ENCODE measurements at places on chromosomes 6 and 20. TPM values are rescaled to one million over a fixed set of nuclear protein-coding genes. Genes with fewer than 3 reads are reported as not detected.
A peak's percentile ranks its signal among the peaks of the same experiment; 100 is the strongest.

GRCh38 chr20:49560186-49560585 lies 7.8 kb downstream of the PTGIS start:
- DNase-seq = no peak

GRCh38 chr6:26118999-26119398 lies 31.8 kb downstream of the HFE start:
- DNase-seq = no peak

DNA sequence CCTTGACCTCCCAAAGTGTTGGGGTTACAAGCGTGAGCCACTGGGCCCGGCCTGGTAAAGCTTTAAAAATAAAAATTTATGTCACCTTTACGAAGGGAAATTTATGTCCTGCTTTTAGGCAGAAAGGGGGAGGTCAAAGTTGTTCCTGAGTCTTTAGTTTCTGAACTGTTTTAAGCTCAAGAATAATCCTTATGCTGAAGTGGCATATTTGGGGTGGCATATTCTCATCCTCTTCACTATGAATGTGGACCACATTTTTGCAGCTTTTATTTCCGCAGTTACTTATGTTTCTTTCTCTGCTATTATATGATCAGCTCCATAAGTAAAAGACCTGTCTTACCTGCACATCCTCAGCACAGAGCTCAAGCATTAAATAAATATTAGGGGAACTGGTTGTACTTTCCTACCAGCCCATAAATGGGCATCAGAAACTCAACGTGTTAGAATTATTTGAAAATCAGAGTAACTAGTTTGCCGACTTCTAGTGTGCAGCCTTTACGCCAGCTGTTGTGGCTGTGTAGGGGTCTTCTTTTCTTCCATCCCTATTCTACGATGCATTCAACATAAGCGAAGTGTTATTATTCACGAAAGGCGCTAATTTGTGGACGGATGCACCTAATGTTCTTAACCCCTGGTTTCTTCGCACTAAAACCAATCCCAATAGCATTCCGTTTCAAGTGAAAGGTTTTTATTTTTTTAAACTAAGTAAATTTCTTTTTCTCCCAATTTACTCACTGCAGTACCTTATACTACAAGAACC lies 867 bp upstream of the AKAP7 start:
- DNase-seq = no peak

- DNase-seq = no peak
These were observed 27.9 kb downstream of the FAM83B start for GRCh38 chr6:54874349-54875048.

DNA sequence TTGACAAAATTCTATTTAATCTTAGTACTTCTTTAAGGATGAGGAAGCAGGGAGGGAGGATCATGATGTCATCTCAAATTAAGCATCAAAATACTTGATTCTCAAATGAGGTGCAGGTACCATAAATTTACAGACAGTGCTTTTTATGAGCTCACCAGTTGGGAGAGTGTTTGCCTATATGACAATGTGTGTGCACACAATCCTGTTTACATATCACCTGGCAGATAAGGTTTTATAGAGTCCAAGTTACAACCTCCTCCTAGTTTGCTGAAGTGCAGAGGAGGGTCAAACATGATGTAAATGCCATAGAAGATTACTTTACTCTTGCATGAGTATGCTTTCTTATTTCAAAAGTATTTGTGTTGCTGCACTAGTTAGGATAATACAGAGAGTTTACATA lies 6.4 kb downstream of the ATXN1 start:
- no peak for DNase-seq

DNA sequence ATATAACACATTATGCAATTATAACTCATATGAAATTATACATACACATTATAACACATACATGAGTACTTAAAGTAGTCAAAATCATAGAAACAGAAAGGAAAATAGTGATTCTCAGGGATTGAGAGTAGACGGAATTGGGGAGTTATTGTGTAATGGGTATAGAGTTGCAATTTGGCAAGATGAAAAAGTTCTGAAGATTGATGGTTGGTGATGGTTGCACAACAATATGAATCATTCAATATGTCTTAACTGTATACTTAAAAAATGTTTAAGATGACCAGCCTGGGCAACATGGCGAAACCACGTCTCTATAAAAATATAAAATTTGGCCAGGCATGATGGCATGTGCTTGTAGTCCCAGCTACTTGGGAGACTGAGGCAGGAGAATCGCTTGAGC lies 372.7 kb downstream of the CDKAL1 start:
- no peak for DNase-seq

GRCh38 chr6:16109659-16110305 lies 19.1 kb upstream of the MYLIP start:
- DNase-seq = no peak

DNA sequence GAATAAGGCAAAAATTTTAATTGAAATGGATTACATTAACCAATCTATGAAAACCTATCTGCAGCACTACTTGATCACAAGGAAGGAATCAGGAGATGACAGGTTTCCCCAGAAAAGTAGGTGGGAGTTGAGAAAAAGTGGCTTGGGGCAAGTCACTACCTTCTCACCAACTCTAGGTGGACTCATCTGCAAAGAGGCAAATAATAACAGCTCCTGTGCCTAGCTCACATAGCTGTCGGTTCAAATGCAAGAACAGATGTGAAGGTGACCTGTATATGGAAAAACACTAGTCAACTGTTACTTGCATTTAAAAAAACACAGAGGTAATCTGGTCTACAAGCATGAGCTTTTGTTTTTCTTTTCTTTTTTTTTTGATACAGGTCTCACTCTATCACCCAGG lies 67.2 kb downstream of the POPDC3 start:
- no peak for DNase-seq

DNA sequence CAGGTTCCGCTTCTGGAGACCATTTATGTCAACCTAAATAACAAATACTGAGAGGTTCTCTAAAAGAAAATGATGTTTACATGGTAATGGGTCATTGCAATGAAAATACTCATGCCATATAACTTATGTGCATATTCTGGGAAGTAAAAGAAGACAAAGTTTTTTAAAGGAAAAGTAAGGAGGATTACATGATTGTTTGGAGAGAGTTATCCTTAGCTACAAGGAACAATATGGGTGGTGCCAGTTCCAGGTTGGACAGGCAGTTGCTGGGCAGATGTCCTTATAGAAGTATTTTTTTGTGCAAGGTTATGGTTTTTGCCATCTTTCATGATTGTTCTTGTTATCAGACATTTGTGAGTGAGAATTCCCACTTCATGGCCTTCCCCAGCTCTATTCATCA lies 52.5 kb downstream of the MRAP2 start:
- no peak for DNase-seq

- no peak for DNase-seq
These were observed 538.6 kb upstream of the MARCKS start for GRCh38 chr6:113318575-113318917.

- DNase-seq = peak; percentile 38
These were observed 586 bp upstream of the LST1 start for GRCh38 chr6:31585491-31585890.

DNA sequence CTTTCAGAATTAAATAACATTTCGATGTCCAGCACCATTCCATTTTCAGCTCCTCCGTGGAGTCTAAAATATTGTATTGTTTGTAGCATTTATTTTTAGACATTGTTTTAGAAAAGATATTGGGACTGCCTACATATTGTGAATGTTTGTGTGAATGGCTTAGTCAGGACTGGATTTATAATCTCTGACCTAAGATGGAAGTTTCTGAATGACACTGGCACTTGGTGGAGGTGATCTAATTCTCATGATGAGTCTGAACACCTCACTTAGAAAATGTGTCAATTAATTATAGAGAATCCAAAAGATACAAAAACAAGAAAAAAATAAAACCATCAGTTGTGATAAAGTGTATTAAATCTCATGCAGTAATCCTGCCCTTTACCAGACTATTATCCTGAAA lies 60.8 kb upstream of the HBS1L start:
- no peak for DNase-seq

GRCh38 chr6:123338394-123338793 lies 298.4 kb downstream of the TRDN start:
- DNase-seq = no peak

DNA sequence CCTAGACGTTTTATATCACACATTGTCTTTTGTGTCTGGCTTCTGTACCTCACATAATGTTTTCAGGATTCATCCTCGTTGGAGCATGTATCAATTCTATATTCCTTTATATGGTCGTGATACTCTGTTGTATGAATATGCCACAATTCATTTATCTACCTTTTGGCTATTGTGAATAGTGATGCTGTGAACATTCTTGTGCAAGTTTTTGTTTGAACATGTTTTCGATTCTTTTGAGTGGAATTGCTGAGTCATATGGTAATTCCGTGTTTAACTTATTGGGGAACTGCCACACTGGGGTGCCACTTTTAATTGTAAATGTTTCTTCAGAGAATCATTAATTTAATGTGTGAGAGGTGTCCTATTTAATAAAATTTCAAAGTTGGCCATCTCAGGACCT lies 101.2 kb downstream of the SLC35B3 start:
- DNase-seq = no peak

- no peak for DNase-seq
These were observed 524.3 kb downstream of the PRKN start for GRCh38 chr6:162203287-162203686.

DNA sequence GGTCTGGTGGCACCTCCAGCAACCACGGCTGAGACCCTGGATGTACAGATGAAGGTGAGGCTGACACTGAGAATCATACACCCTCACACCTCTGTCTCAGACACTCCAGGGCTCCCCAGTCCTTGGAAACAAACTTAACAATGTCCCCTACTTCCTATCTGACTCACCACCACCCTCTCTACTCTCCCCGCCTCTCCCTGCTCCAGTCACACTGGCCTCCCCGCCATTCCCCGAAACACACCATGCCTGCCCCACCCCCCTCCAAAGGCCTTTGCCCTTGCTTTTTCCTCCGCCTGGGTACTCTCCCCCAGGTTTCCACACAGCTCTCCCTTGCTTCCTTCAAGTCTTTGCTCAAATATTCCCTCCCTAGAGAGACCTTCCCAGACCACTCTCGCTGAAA lies 16.3 kb downstream of the BPI start:
- no peak for DNase-seq

DNA sequence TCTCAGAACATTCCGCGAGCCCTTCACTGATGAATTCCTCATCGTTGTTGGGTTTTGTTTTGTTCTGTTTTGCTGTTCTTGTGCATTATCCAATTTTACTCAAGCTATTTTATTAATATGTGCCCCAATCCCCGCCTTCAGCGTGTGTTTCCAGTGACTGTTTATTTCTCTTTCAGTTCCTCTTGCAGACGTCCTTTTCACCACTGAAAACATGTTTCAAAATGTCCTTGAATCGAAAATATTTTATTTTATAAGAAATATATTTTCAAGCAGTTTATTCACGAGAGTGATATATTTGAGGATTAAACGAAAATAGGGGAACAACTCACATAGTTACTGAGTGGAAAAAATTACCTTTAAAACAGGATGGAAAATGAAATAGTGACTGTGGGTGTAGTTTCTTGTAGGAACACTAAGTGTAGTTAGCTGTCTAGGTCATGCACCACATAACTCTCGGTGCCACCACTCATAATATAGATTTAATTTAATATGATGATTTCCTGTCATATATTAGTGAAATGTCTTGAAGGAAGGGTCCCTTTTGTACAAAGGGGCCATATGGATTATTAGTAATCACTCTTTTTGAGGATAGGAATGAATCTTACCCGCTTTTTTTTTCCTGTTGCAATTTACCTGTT lies 45.3 kb upstream of the HDDC2 start:
- no peak for DNase-seq

DNA sequence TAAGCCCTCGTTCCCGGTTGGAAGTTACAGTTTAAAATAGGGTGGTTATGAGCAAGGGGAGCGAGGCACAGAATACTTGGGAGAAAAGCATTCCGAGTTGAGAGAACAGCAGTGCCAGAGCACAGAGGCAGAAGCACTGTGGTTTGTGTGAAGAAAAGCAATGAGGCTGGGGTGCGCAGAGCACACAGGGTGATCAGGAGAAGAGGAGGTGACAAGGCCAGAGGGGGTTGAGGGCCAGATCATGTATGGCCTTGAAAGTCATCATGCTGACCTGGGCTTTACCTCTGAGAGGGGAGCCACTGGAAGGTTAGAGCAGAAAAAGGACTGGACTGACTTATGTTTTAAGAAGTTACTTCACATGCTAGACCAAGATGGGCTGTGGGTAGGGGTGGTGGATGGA lies 3.5 kb upstream of the BTN3A2 start:
- no peak for DNase-seq

DNA sequence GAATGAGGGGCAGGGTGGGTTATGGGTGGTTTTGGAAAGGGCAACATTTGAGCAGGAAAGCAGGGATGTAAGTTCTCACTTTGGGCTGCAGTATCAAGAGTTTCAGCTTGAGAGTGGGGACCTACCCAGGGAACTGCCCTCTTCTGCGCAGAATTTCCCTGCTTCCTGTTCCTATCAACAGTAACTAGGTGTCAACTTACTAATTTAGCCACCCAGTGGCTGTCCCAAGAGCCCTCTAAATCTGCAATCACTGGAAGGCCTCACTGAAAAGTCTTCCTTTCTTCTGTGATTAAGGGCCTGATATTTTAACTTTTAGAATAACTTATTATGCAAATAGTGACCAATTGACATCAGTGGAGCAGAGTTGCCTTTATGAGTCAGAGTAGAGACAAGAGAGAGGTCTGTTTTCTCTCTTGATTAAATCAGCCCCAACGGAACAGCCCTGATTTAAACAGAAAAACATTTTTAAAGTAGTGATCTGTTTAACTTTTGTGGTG lies 118.2 kb upstream of the RIPOR2 start:
- DNase-seq = no peak

DNA sequence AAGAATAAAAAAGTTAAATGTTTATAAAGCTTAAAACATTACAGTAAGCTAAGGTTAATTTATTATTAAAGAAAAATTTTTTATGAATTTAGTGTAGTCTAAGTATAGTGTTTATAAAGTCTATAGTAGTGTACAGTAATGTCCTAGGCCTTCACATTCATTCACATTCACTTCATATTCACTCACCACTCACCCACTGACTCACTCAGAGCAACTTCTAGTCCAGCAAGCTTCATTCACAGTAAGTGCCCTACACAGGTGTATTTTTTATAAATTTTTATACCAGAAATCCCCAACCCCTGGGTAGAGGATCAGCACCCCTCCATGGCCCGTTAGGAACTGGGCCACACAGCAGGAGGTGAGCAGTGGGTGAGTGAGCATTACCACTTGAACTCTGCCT lies 24.3 kb upstream of the ADGRF1 start:
- DNase-seq = no peak

- DNase-seq = no peak
These were observed 20.1 kb downstream of the TOP1 start for GRCh38 chr20:41048461-41049301.

GRCh38 chr6:168096271-168096764 lies 17.3 kb upstream of the FRMD1 start:
- no peak for DNase-seq

GRCh38 chr6:11922901-11923300 lies 89.2 kb upstream of the HIVEP1 start:
- DNase-seq = no peak

BPIFB1 gene
- total RNA-seq = not detected

C6orf58 gene
- total RNA-seq = not detected

NRSN2 gene
- total RNA-seq = 7.1 TPM

RBPJL gene
- not detected for total RNA-seq

HMGN4 gene
- total RNA-seq = 99.4 TPM

TENT5A gene
- total RNA-seq = 0.53 TPM

All from activated T-helper 2 cell treated with anti-CD3 and anti-CD28 coated beads, Interferon-gamma antibody, Interleukin-2, Interleukin-4, amounts not matched to agents 10 μg/mL and 5 μg/mL and 100 μg/mL, durations not matched to agents 14 hours and 24 hours and 36 hours (primary cell).